ENCODE measurements at places on chromosomes 6 and 20. TPM values are rescaled to one million over a fixed set of nuclear protein-coding genes. Genes with fewer than 3 reads are reported as not detected.

GRCh38 chr20:46276531-46276930 lies 31.8 kb downstream of the CDH22 start:
- no peak overlapping the region for H3K4me3 ChIP-seq
- no peaks in the 10 kb centered on the region for H3K4me1 ChIP-seq
- H3K36me3 ChIP-seq = no peaks in the 10 kb centered on the region
- no peak overlapping the region for H3K27ac ChIP-seq

DNA sequence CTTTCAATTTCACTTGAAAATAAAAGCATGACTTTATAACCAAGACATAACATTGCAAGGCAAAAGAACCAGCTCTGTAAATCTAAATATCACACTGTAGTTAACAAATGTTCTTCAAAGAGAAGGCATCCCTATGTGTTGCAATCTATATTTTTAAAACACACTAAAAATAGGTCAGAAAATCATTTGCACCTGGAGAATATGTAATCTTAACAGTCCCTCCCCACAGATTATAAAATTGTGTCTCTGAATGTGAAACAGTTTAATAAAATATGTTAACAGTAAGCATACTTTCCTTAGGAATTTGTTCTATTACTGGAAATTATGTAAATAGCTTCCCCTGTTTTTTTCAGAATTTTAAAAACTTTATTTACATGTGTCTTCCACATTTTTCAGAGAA lies 351.9 kb downstream of the COL12A1 start:
- no peak for DNase-seq
- H3K36me3 ChIP-seq = no peaks in the 10 kb centered on the region
- no peak overlapping the region for H3K4me3 ChIP-seq
- H3K27me3 ChIP-seq = no peaks in the 10 kb centered on the region

DNA sequence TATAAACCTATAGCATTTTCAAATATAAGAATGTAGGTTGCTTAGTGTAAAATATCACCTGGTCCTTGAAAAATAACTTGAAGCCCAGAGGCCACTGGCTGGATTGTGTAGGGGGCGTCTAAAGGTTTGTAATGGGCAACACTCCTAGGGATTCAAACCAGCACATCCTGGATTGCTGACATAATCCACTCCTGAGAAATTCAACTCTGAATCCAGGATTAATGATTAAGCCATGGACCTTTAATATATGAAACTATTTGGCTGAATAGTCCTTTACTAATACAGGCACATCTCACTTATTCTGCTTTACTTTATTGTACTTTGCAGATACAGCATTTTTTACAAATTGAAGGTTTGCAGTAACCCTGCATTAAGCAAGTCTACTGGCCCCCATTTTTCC lies 160.8 kb downstream of the UBE3D start:
- DNase-seq = no peak
- H3K27ac ChIP-seq = no peak overlapping the region
- H3K4me3 ChIP-seq = no peak overlapping the region

DNA sequence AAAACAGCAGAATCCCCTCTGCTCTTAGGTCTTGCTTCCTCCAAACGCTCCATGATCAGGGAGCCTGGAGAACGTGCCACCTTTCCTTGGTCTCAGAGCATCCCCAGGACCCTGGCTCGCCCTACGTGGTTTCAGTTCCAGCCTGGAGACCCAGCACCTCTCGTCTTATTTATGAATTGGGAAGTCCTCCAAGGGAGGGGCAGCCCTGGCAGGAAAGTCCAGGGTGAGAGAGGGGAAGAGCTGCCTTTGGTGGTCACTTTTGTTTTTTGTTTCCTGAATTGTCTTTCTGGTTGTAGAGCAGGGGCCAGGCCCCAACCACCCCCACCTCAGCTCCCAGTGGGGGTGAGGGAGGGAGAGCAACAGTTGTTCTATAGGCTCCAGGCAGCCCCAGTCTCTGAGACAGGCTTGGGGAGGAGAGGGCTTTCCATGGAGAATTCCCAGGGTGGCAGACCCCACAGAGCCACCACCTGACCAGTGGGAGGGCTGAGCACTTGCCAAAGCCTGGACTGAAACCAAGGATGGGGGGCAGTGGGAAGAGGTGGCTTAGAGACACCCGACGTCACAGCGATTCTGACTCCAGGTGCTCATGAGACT lies 88.8 kb downstream of the PRND start:
- H3K4me3 ChIP-seq = no peak overlapping the region
- H3K36me3 ChIP-seq = no peaks in the 10 kb centered on the region
- peaks cover 79% of the 10 kb centered on the region for H3K4me1 ChIP-seq
- H3K27ac ChIP-seq = no peak overlapping the region
- H3K27me3 ChIP-seq = no peaks in the 10 kb centered on the region

- DNase-seq = peak; percentile 28
- peaks cover 3% of the 10 kb centered on the region for H3K36me3 ChIP-seq
- H3K27me3 ChIP-seq = no peaks in the 10 kb centered on the region
- peaks cover 42% of the 10 kb centered on the region for H3K4me1 ChIP-seq
- peak within 1 kb of the TSS; percentile 73 for H3K4me3 ChIP-seq
Measured at GRCh38 chr6:33073431-33073871, at the start of gene HLA-DPA1. TSS of gene HLA-DPA1 (minus strand) at chr6:33073649.

CST3 gene
- 3.0 TPM for total RNA-seq

MAP7 gene
- 0.51 TPM for total RNA-seq

- no peaks in the 10 kb centered on the region for H3K4me1 ChIP-seq
Measured at GRCh38 chr6:8321671-8322404, 113.5 kb downstream of the SLC35B3 start.

DNA sequence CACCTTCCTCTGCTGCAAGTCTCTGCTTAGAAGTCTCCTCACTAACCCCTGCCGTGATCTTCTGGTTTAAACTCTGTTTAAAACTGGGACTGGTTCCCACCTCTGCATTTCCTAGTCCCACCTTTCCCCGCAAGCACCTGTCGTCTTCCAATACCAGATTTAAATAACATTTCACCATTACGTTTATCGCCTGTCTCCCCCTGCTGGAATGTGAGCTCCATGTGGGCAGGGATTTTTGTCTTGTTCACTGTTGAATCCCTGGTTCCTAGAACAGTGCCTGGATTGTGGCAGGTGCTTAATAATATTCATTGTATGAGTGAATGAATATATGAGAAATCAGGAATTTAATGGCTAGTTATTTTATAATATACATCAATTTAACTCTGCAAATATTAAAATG lies 2.7 kb downstream of the GUCA1A start:
- H3K36me3 ChIP-seq = no peaks in the 10 kb centered on the region
- H3K4me1 ChIP-seq = no peaks in the 10 kb centered on the region
- no peak overlapping the region for H3K4me3 ChIP-seq
- no peak for DNase-seq
- H3K27me3 ChIP-seq = no peaks in the 10 kb centered on the region

ENPP3 gene
- total RNA-seq = 1.3 TPM

GRCh38 chr20:62027116-62027515 lies 38.6 kb downstream of the TAF4 start:
- DNase-seq = no peak
- H3K36me3 ChIP-seq = no peaks in the 10 kb centered on the region
- H3K4me3 ChIP-seq = no peak overlapping the region
- no peak overlapping the region for H3K27ac ChIP-seq
- no peaks in the 10 kb centered on the region for H3K27me3 ChIP-seq
- H3K4me1 ChIP-seq = peaks cover 30% of the 10 kb centered on the region

- DNase-seq = no peak
- H3K4me3 ChIP-seq = no peak overlapping the region
Measured at GRCh38 chr6:150366118-150366778, 2.6 kb upstream of the IYD start.

DNA sequence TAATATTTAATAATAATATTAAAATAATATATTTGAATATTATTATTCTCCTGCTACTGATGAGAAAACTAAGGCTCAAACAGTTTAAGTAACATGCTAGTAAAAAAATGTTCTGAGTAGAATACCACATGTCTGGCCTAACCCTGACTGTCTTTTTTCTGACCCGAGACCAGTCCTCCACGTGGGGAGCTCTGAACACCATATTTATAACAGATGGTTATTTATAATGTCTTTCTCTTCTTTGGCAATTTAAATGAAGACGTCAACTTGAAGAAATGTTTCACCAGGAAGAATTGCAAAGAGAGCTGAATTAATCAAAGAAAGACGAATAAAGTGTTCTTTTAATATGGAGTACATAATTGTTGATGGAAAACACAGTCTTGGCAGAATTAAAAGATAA lies 82.0 kb downstream of the SLC22A3 start:
- H3K36me3 ChIP-seq = no peaks in the 10 kb centered on the region
- H3K4me3 ChIP-seq = no peak overlapping the region
- H3K4me1 ChIP-seq = peaks cover 8% of the 10 kb centered on the region
- DNase-seq = no peak

GRCh38 chr6:105121981-105122380 lies 57.8 kb downstream of the POPDC3 start:
- H3K27me3 ChIP-seq = no peaks in the 10 kb centered on the region
- no peak overlapping the region for H3K27ac ChIP-seq
- no peak overlapping the region for H3K4me3 ChIP-seq
- no peaks in the 10 kb centered on the region for H3K4me1 ChIP-seq

PI3 gene
- total RNA-seq = 0.42 TPM

DNA sequence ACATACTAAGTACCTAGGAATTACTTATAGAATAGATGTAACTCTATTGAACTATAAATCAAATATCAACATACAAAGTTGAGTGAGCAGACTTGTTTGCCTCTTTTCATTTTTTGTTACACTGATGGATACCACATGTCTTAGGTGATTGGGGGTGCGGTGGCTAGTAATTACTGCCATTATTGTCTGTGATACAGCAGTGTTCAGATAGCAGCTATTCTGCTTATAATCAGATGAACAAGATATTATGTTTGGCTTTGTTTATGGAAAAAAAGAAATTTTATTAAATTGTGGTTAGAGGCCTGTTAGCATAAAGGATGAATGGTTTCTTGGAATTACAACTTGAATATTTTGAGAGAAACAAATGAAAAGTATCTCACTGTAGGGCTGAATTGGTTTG lies 55.9 kb downstream of the KCNQ5 start:
- no peaks in the 10 kb centered on the region for H3K36me3 ChIP-seq
- H3K4me3 ChIP-seq = no peak overlapping the region
- no peak overlapping the region for H3K27ac ChIP-seq

RPP21 gene
- 41.5 TPM for total RNA-seq

RAD21L1 gene
- total RNA-seq = not detected

DNA sequence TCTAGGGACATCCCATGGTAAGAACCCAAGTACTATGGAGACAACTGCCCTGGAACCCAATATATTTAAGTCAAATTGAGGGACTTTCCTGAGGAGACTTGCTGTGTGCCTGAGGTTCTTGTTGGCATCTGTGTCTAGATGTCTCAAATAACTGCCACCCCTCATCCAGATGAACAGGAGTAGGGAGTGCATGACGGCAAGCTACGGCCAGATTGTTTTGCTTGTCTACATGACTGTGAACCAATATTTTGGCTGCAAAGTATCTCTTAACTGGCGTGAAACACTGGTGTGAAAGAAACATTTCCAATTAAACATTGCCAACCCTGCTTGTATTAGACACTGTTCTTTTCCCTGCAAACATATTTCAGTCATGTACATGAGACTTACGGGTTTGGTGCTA lies 52.4 kb upstream of the SIM1 start:
- H3K27ac ChIP-seq = no peak overlapping the region
- no peak overlapping the region for H3K4me3 ChIP-seq
- H3K36me3 ChIP-seq = peaks cover 17% of the 10 kb centered on the region
- H3K4me1 ChIP-seq = no peaks in the 10 kb centered on the region
- no peaks in the 10 kb centered on the region for H3K27me3 ChIP-seq

DNA sequence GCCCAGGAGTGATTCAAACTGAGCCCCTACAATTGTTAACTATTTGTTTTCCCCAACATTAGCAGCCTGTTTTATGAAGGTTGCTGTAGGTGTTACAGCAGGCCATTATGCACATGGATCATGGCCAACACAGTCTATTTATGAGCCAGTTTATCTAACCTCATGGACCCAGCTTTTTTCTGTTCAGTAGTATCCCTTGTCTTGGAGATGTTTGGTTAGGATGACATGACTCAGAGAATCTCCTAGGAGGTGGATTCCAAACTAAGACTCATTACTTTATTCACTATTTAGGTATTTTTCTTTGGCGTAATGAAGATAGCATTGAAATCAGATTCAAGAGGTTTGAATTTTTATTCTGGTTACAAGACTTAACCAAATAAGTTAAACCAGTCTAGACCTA lies 62.8 kb upstream of the TFB1M start:
- H3K27me3 ChIP-seq = no peaks in the 10 kb centered on the region
- no peaks in the 10 kb centered on the region for H3K4me1 ChIP-seq
- no peak for DNase-seq
- H3K27ac ChIP-seq = no peak overlapping the region
- no peak overlapping the region for H3K4me3 ChIP-seq
- no peaks in the 10 kb centered on the region for H3K36me3 ChIP-seq

DNA sequence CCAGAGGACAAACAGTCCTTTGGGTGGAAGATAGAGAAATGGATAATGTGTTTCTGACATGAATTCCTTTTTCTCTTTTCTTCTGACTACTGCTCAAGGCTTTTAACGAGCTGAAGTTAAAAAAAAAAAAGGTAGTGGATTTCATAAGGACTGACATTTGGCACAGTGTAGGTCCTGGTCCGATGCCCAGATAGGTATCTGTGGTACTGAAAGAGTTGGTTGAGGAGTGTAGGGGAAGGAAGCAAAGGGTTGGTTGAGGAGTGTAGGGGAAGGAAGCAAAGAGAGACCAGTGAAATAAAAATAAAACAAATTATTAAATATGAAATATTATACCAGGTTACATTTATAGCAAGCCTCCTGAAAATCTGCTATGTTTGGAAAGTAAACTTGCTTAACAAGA lies 11.8 kb downstream of the UTRN start:
- no peaks in the 10 kb centered on the region for H3K27me3 ChIP-seq
- no peak for DNase-seq
- H3K4me1 ChIP-seq = no peaks in the 10 kb centered on the region
- H3K27ac ChIP-seq = no peak overlapping the region

GRCh38 chr6:4644996-4645395 lies 131.2 kb upstream of the CDYL start:
- H3K36me3 ChIP-seq = no peaks in the 10 kb centered on the region
- no peak for DNase-seq
- H3K27me3 ChIP-seq = no peaks in the 10 kb centered on the region
- no peak overlapping the region for H3K27ac ChIP-seq

MYBL2 gene
- total RNA-seq = 78.3 TPM

DNA sequence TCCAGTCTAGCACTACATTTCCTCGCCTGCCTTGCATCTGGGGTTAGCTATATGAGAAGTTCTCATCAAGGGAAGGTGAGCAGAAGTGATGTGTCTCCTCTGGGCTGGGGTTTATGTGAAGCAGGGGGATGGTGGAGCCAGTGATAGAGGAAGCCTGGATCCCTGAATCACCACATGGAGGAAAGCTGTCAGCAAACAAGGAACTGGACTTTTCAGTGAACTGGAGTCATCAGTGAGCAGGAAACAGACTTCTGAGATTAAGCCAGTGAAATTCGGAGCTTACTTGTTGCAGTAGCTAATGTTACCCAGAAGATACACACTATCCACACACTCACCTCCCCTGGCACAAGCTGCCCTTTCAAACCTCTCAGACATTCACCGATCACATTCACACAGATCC lies 13.4 kb upstream of the TOX2 start:
- H3K4me3 ChIP-seq = no peak overlapping the region
- no peak for DNase-seq
- no peaks in the 10 kb centered on the region for H3K4me1 ChIP-seq
- H3K27ac ChIP-seq = no peak overlapping the region
- H3K27me3 ChIP-seq = no peaks in the 10 kb centered on the region

CDSN gene
- not detected for total RNA-seq

- no peak for DNase-seq
- no peak overlapping the region for H3K27ac ChIP-seq
- no peaks in the 10 kb centered on the region for H3K27me3 ChIP-seq
- H3K4me3 ChIP-seq = no peak overlapping the region
Measured at GRCh38 chr6:72464246-72464645, 157.6 kb upstream of the KCNQ5 start.

All from CD8-positive, alpha-beta memory T cell (primary cell).